GM20000 (cell line): ENCODE measurements at places on chromosomes 2 and 18.

DNA sequence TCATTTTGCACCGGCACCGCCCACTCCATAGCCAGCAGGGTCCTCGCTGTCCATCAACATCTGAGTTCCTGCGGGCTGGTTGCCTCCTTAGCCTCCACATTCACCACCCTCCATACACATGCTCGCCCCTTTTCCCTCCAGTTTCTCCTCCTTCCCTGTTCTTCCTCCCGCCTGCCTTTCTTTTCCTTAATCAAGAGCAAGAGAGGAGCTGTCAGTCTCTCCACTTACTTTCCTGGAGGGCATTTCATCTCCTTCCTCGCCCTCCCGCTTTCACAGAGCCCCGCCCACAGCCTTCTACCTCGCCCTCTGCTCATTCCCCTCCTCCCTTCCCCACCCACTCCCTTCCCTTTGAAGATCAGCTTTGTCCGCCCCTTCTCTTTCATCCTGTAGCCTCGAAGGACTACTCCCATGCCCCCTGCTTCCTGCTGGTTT, 13.8 kb upstream of the ZBTB7C start:
- DNase-seq = no peak

- peak; percentile 82 for DNase-seq
Measured at GRCh38 chr2:25204190-25204838, 35.9 kb upstream of the POMC start.

DNA sequence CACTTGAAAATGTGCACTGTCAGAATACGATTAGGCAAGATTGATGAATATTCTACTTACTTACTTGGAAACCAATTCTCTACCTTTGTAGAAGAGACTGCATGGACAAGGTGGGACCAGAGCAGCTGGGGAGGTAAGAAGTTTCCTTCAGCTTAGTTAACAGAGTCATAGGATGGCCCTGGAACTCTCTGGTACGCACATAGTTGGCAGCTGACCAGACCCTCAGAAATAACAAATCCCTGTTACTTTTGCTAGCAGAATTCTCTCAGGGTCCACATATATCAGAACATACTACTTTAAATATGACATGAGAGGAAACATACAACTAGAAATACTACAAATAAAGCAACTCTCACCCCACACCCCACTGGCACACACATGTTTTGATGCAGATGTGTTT, 24.8 kb upstream of the STAT1 start:
- DNase-seq = no peak

GRCh38 chr18:69956057-69956456, 8.4 kb upstream of the CD226 start:
- DNase-seq = no peak

GRCh38 chr2:134310107-134311079, 56.5 kb downstream of the MGAT5 start:
- no peak for DNase-seq

DNA sequence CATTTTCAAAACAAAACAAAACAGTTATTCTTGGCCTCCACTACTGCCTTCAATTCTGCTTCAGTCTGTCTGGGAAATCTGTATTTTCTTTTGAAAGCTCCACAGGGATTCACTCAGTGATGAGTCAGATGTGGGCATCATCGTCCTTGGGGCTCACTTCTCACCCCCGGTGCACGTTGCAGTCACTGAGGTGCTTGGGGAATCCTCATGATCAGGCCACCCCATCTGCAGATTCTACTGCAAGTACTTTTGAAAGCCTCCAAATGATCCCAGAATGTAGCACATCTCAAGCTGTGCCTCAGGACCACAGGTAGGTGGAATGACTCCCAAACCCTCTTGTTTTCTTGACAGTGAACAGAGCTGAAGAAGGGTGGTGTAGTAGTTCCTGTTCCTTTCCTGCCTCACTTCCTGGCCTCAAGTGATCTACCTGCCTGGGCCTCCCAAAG, 34.3 kb downstream of the LPIN2 start:
- no peak for DNase-seq

GRCh38 chr2:33144243-33144642, 197.5 kb downstream of the LTBP1 start:
- no peak for DNase-seq

DNA sequence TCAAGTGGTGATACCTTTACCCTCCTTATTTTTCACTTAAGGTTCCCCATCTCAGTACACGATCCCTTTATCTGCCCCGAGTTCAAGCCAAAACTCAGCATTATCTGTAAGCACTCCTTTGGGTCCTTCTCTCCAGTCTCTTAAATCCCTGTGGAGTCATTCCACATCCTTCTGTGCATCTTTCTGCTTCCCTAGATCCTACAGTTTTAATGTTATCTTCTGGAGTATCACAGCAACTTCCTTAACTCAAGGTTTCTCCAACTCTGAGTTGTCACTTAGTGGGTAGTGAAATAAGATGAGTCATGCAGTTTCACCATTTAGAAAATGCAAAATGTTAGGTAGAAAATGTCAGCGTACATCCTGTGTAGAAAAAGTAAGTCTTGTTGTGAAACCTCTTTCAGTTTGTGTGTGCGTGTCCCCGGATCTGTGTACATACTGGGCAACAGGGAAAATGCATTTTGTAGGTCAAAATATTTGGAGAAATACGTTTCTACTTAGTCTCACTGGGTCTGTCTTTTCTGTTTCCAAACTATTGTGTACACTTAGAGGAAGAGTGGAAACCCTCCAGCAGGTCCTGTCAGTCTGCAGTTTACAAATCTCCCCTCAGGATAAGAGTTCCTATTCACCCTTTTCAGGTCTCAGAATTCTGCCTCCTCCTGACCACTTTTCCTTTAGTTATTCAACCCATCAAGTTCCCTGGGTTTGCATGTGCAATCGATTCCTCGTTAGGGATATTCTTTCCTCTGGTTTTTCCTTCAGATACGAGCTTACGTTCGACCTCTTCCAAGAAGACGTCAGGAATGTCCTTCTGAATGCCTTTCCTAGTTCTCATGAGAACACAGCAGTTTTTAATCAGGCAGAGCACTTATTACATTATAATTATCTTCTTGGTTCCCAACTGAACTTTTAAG, 154.8 kb downstream of the TGIF1 start:
- DNase-seq = peak; percentile 48

GRCh38 chr2:91477731-91478672, 2786.5 kb downstream of the RPIA start:
- no peak for DNase-seq

DNA sequence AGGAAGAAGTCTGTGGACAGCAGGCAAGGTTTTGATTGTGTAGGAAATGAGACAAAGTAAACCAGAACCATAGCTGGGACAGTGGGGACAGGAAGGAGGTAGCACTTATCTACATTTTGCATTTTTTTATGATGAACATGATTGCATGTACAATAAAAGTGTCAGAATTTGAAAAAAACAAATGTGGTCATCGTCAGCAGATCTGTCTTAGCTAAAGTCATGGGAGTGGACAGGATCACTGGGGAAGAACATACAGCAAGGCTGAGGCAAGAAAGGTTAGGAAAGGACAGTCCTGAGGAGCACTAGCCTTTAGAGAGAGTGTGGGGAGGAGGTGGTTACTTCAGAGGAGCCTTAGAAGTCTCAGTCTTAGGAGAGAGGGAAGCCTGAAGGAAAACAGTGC, 35.1 kb upstream of the SLC14A2 start:
- no peak for DNase-seq

GRCh38 chr18:77157312-77157711, 24.7 kb upstream of the MBP start:
- DNase-seq = peak; percentile 32

- no peak for DNase-seq
Measured at GRCh38 chr2:42747422-42747821, 16.5 kb downstream of the OXER1 start.

DNA sequence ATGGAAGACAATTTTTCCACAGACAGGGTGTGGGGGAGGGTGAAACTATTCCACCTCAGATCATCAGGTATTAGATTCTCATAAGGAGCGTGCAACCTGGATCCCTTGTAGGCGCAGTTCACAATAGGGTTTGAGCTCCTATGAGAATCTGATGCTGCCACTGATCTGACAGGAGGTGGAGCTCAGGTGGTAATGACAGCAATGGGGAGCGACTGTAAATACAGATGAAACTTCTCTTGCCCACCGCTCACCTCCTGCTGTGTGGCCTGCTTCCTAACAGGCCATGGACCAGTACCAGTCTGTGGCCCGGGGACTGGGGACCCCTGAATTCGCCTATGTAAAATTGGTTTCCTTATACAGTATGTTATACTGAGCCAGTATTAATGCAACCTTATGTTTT, 27.3 kb upstream of the E2F6 start:
- no peak for DNase-seq

DNA sequence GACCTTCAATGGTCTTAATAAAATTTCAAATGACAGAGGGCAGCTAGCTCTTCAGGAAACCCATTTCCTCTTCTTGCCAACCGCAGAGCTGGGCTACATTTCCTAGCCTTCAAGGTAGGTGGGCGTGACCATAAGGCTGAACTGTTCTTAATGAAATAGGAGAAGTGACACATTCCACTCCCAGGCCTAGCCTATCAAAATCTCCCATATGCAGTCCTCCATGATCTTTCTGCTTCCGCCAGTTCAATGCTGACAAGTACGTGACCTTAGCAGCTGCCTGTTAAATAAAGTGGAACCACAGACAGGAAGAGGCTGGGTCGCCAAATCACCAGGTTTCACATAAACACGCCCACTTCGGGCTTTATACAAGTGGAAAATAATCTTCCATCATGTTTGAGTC, 13.2 kb downstream of the SERPINE2 start:
- DNase-seq = peak; percentile 38

DNA sequence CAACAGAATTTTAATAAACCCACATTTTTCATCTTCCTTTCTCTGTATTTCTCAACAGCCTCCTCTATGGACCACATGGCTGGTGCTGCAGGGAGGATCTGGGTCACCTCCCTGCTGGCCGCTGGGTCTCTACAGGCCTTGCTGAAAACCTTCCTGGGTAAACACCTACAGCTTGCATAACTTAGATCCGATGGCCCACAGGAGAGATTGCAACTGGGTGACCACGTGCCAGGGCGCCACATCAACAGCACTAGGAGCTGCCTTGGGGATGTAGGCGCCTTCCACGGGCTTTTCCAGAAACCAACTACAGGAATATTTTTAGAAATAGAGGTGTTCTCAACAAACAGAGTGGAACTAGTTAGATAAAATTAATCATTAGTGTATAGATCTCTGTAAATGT, 19.4 kb downstream of the TMEM18 start:
- DNase-seq = no peak

DNA sequence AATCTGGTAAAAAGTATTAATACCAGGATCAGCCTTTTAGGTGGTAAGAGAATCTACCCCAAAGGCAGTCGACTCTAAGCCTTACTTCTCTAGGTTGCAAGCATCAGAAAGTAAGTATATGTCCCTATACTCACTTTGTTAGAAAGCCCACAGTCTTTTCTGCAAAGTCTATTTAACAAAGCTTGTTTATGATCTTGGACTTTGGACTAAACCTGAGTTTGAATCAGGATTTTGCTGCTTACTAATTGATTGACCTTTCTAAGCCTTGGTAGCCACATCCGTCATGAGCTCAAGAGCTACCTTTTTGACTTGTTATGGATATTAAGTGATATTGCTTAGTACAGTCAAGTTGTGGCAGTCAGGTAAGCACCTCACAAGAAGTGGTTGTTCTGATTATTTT, 18.4 kb downstream of the FMNL2 start:
- DNase-seq = no peak

DNA sequence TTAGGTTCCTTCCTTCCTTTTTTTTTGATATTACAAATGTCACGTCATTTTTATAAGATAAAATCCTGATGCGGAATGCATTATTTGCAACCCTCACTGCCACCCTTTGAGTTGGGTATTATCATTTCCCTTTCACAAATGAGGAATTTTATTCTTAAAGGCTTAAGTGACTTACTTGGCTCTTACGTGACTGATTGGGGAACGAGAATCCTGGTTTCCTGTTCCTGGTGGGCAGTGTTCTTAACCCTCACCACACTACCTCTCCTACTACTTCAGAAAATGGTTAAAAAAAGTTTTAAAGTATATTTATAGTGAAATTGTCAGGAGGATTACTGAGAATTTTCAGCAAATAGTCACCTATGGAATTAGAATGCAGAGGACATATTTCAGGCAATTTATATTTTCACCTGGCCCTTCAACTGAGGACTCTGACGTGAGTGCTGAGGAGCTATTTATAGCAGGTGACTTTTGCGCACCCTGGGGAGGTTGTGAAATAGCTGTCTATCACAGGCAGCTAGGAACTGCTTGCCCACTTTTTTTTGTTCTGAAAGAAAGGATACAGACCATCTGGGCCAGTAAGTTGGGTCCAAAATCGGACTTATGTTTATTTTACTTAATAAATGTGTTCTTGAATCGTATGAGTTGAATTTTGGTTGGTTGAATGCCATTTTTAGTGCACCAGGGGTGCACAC, 18.7 kb upstream of the RASGRP3 start:
- DNase-seq = peak; percentile 44

GRCh38 chr2:144922519-144922918, 402.6 kb upstream of the ZEB2 start:
- DNase-seq = no peak

DNA sequence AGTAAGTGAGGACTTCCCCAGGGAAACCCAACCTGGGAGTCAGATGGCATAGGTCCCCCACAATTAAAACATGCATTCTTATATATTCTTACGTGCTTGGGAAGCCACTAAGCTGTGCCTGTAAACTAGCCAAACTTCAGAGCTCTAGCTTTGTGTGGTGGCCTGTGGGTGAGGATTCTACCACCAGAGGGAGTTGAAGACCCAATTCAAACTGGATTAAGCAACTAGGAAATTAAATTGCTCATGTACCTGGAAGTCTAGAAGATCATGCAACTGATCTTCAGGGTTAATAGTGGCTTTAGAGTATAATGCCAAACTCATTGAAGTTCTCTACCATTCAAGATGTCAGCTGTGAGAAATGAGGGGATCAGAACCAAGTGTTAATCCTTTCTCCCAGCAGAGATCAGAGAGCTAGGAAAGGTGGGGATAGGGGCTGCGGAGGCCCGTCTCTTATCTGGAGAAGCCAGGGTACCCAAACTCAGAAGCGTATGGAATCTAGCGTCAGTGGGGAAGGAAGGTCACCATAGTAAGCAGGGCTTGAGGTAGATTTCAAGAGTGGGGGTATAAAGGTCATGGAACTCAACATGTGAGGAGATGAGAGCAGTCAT, 53.2 kb upstream of the CCDC85A start:
- no peak for DNase-seq
